ENCODE measurements at places on chromosomes 7 and 10. TPM values are rescaled to one million over a fixed set of nuclear protein-coding genes. Genes with fewer than 3 reads are reported as not detected.

The DGKI gene
- total RNA-seq = 71.0 TPM

DNA sequence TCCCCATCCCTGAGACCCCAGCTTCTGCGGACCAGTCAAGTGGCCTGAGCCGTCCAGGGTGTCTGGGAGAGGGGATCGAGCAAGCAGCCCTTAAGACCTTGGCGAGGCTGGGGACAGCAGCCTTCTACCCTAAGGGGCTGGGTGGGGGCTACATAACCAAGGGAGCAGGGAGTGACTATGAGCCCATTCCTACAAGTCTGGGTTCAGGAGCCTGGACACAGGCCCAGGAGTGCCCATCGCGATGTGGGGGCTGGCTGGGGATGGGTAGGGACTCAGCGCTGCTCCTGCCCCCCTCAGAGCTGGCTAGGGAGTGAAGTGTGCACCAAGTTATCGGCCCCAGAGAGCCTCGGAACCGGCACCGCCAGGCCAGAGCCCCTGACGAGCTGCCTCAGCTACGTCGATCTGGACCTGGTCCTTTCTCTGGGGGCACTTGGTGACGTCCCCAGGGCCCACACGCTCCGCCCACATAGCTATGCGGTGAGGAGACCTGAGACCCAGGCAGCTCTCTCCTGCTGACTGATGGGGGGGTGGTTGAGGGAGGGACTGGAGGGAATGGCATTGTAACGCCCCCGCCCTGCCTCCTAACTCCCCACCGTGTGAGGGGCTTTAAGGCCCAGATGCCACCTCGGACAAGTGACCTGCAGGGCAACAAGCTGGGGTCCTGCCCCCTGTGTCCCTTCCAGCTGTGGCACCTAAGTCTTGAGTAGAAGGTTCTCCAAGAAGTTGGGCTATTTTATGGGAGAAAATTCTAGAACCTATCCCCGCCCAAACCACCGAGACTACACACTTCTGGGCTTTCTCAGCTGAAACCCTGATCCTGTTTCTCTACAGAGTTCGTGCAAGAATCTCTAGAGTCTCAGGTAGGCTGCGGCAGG lies 2.5 kb downstream of the SAP25 start:
- H3K27ac ChIP-seq = no peak overlapping the region
- peaks cover 16% of the 10 kb centered on the region for H3K36me3 ChIP-seq
- H3K27me3 ChIP-seq = no peaks in the 10 kb centered on the region
- peaks cover 12% of the 10 kb centered on the region for H3K4me1 ChIP-seq
- DNase-seq = no peak

GRCh38 chr7:151399906-151400305 lies 9.9 kb downstream of the WDR86 start:
- no peak overlapping the region for H3K27ac ChIP-seq
- no peak for DNase-seq
- H3K4me3 ChIP-seq = no peak overlapping the region
- H3K4me1 ChIP-seq = peaks cover 23% of the 10 kb centered on the region

DNA sequence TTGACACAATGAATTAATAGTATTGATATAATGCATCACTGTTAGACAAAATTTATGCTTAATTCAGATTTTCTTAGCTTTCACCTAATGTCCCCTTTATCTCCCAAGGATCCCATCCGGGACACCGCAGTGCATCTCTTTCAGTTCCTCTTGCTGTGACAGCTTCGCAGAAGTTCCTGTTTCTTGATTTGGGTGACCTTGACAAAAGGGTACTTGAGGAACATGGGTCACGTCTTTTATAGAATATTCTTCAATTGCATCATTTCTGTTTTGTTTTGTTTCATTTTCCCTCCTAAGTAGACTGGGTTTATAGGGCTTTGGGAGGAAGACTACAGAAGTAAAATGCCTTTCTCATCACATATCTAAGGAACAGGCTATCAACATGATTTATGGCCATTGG lies 453.2 kb downstream of the DPP6 start:
- no peak overlapping the region for H3K27ac ChIP-seq
- H3K27me3 ChIP-seq = no peaks in the 10 kb centered on the region
- DNase-seq = no peak
- no peaks in the 10 kb centered on the region for H3K36me3 ChIP-seq
- H3K4me3 ChIP-seq = no peak overlapping the region

DNA sequence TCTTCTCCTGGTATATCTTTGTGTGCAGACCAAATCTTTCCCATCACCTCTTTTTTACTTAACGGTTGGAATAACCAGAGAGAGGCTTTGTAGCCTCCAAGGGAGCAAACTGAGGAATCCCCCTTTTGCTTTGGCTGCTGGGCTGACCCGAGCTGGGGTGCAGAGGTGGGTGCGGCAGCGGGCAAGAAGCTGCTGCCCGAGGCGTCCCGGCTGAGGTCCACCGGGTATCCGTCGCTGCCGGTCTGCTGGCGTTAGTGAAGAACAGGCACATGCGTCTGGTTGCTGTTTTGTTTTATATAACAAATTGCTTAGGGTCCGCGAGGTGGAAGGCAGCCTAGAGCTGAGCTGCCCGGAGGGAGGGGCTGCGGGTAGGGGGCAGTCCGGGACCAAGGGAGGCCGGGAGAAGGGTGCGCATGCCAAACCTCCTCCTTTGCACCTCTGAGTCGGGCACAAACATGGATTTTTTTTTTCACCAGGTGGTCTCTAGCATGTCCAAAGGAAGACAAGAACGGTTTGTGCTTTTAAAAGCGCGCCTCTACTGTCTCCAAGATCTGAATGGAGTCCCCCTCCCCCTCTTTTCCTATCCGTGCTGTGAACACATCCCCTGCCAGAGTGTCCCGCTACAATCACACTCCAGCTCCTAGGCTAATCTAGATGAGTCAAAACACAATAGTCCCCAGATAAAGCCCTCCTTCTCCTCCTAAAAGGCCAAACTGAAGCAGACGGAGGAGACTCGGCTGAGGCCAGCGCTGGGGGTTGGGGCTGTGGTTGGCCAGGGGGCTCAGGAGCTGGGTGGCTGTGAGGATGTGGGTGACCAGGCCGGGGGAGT lies 6.8 kb upstream of the GATA3 start:
- H3K4me1 ChIP-seq = peaks cover 29% of the 10 kb centered on the region
- no peak overlapping the region for H3K4me3 ChIP-seq
- no peak overlapping the region for H3K27ac ChIP-seq
- DNase-seq = no peak
- H3K36me3 ChIP-seq = no peaks in the 10 kb centered on the region
